ENCODE measurements at places on chromosomes 5 and 9.

DNA sequence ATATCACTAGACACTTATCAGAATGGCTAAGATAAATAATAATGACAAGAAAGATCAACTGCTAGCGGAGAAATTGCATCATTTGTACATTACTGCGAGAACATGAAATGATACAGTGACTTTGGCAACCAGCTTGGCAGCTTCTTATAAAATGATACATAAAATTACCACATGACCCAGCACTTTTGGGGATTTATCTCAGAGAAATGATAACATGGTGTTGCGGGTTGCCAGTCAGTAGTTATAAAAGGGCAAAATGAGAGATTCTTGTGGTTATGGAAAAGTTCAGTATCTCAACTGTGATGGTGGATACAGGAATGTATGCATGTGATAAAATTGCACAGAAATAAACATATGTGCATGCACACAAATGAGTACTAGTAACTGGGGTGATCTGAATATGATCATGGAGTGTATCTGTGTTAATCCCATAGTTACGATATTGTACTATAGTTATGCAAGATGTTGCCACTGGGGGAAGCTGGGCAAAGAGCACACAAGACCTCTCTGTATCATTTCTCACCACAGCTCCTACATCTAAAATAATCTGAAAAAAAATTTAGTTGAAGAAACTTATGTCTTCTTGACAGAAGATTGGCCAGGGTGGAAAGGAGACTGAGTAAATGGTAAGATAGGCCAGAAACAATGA lies 128.9 kb downstream of the NXNL2 start:
- DNase-seq = no peak

DNA sequence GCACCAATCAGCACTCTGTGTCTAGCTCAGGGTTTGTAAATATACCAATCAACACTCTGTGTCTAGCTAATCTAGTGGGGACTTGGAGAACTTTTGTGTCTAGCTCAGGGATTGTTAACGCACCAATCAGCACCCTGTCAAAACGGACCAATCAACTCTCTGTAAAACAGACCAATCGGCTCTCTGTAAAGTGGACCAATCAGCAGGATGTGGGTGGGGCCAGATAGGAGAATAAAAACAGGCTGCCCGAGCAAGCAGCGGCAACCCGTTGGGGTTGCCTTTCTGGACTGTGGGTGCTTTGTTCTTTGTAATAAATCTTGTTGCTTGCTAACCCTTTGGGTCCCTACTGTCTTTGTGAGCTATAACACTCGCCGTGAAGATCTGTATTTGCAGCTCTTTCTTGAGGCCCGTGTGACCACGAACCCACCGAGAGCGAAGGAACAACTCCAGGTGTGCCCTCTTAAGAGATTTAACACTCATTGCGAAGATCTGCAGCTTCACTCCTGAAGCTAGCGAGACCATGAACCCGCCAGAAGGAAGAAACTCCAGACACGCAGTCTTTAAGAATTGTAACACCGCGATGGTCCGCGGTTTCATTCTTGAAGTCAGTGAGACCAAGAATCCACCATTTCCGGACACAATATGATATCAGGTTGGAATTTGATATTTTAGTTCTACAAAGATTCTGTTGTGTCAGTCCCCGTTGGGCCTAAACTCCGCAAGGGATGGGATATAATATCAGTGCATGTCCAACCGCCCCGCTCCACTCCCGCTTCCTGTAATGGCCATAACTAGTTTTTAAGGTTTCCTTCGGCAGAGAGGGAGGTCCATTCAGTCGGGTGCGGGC lies 740 bp upstream of the TRMT10B start:
- no peak for DNase-seq

DNA sequence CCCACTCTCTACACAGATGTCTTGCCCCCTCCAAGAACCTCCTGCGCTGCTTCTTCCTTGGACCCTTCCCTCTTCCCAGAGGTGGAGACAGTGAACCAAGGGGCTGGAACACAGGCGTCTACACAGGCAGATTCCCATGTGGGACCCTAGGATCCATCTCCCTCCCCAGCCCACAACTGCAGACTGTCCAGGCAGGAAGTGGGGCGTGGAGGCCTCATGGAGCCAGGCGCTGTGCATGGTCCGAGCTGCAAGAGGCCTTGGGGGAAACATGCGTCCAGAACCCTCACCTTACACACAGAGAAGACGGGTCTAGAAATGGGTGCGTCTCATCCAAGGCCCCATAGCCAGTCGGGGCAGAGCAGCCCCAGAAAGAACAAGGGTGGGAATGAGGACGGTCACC lies 117.5 kb downstream of the VAV2 start:
- no peak for DNase-seq

DNA sequence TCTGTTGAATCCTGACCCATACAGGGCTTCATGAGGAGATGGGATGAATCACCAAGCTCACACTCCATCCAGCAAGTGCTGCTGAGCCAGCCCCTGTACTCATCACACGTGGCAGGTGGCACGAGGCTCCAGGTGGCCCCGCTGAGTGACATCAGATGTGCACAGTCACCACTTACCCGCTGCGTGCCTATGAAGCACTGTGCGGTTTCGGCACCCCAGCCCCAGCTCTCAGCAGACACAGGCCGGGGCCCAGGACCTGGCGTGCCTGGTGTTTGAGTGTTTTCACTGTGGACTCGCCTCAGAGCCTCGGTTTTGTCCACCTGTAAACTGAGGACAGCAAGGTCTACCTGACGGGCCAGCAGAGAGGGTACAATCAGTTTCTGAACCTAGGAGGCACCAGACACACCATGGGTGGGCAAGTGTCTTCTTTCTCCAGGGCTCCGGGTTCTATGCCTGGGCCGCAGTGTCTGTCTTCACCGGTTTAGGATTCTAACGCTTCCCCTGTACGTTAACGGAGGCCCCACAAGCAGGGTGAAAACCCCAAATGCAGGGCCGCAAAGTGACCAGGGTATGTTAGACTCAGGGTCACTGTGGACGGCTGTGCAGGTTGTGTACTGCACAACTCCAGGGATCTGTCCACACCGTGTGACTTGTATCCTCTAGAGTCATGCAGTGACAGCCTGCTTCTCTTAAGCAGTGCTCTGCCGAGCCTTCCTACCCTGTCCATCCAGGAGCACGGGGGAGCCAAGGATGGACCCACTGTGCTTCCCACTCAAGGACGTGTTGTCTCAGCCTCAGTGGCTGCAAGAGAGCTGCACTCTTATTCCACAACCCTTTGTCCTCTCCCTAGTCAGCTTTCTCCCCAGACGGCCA lies 44.3 kb upstream of the COL5A1 start:
- no peak for DNase-seq

- no peak for DNase-seq
Observed at GRCh38 chr9:18404434-18405029, 69.4 kb upstream of the ADAMTSL1 start.

All from activated CD8-positive, alpha-beta memory T cell treated with anti-CD3 and anti-CD28 coated beads for 1 hour (primary cell).